Activated naive CD4-positive, alpha-beta T cell treated with Interleukin-2 at 50 U/mL for 16 hours (primary cell): ENCODE measurements at places on chromosomes 1 and 21.
A peak's percentile ranks its signal among the peaks of the same experiment; 100 is the strongest.

DNA sequence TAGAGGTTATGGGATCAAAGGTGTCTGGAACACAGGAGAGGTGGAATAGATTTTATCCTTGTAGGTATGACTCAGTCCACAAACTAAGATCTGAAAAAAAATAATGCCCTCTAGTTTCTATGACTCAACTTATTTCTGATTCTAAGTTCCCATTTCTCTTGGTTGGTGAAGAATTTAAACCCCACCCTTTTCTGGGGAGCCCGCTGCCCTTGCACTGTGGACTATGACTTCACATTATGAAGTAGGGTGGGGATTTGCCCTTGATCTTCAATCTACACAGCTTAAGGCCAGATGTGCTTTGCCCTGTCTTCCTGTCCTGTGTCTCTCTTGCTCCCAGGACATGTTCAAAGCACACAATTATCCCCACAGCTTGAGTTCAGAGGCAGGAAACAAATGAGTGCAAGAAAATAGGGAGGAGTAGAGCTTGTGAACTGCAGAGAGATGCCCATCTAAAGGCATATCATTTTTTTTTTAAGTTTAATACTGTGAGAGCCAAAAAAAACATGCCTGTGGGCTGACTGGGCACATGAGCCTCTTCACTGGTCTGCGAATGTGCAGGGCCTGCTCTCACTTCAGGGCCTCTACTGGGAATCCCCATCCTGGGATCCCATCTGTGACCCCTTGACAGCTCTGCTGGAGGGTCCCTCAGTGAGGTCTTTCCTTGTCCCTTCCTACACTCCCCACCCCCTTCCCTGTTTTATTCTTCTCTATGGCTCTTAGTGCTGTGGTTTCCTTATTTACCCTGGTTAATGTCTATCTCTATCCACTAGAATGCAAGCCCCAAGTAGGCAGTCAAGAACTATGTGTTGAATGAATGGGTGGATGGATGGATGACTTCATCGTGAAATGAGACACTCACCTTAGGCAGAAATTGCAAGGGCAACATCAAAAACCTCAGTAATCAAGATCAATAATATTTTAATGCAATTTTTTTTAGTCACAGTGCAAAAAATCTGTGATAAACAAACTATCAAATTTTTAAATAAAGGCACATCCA lies 61.5 kb downstream of the CD58 start:
- peak; percentile 62 for DNase-seq

DNA sequence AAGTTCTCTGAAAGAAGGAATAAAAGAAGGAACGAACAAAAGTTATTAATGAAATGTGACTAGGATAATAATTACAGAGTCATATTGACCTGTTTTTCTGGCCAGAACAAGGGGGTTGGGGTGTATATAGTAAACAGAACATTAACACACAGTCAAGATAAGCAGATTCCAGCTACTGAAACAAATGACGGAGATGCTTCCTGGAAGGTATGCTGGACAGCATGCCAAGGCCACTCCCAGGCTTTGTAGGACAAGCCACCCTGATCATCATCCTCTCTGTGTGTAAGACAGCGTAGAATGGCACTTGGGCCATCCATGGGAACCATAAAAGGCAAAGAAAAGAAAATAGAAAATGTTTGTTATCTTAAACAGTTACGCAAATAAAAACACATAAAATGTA lies 120.7 kb downstream of the TGFBR3 start:
- DNase-seq = no peak

DNA sequence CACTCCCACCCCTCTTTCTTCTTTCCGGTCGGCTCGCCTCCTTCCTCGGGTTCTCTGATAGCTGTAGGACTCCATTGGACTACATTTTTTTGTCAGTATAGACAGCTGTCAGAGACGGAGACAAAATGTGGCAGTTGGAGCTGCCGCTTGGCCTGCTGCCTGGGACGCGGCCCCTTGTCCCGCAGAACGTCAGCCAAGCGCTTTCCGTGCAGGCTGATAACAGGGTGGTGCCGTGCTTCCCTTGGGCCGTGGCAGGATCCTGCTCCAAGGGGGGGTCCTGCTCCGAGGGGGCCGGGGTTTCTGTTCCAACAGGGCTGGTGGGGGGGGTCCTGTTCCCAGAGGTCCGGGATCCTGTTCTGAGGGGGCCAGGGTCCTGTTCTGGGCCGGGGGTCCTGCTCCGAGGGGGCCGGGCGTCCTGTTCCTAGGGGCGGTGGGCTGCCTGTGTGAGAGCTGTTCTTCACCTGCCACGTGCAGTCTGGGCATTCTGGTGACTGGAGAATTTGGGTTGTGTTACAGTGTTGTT lies 4.9 kb downstream of the SKI start:
- DNase-seq = no peak

DNA sequence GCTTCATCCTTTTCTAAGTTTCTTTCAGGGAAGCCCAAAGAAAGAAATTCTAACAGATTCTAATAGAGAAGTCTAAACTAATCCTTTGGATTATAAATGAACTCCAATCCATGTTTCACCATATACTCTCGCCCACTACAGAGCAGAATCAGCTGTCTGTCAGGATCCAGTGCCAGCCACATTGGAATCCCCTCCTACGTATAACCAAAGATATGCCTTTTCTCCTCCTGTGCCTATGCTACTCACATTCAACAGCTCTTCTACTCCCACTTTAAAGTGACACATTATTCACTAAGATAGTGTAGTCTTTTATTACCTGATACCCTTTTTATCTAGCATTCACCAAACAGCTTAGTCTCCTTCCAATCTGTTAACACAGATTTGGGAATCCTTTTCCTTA lies 3.1 kb downstream of the ETV3 start:
- DNase-seq = no peak

DNA sequence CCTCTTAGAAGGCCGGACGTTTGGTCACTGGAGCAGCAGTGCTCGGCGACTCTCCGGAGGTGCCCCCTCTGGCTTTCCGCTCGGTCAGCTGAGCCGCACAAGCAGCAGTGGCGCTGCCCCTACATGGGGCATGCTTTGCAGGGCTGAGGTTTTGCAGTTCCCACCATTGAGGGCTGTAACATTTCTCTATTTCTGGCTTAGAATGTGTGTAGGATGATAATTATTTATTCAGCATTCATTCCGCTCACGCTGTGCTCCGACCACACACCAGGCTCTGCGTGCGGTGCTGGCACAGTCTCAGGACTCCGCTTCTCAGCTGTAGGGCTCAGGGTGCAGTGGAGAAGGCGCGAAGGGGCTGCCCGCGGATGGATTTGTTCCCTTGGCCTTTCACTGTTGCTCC lies 119.5 kb downstream of the PCBP3 start:
- no peak for DNase-seq

- DNase-seq = no peak
Measured at GRCh38 chr1:212147581-212148033, 112.1 kb downstream of the DTL start.

DNA sequence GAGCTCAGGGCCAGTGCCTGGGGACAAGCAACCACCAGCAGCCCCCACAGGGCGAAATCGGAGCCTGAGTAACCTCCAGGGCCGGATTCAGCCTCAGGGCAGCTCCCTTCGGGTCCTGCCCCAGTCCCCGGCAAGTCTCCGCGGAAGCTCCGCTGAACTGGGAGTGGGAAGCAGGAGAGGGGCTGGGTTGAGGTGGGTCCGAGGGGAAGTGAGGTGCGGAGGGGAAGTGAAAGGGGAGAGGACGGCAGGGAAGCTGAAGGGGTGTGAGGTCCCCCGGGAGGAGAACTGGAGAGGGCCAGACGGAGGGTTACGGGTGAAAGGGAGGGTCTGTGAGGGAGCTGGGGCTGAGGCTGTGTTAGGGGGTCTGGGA lies 560 bp downstream of the PADI2 start:
- DNase-seq = no peak

- DNase-seq = peak; percentile 64
Measured at GRCh38 chr1:145997016-145997717, 788 bp upstream of the TXNIP start.

GRCh38 chr1:200771625-200772555 lies 33.2 kb downstream of the CAMSAP2 start:
- DNase-seq = no peak

DNA sequence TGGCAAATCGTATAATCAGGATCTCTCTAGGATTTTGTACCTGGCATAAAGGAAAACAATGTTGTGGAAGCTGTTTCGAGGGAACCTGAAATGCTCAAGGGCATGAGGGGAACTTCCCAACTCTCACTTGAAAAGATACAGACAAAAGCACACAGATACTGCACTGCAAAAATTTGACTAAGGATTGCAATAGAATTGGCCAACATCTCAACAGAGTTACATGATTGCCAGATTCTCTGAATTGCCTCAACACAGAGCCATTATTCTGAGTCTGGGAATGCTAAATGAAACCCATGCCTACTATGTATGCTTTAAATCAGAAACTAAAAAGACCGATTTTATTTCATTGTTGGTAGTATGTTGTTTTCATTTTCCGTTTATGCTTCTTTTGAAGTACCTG lies 16.0 kb downstream of the KRTAP19-8 start:
- DNase-seq = no peak

GRCh38 chr1:95179205-95179986 lies 54.6 kb upstream of the RWDD3 start:
- no peak for DNase-seq

DNA sequence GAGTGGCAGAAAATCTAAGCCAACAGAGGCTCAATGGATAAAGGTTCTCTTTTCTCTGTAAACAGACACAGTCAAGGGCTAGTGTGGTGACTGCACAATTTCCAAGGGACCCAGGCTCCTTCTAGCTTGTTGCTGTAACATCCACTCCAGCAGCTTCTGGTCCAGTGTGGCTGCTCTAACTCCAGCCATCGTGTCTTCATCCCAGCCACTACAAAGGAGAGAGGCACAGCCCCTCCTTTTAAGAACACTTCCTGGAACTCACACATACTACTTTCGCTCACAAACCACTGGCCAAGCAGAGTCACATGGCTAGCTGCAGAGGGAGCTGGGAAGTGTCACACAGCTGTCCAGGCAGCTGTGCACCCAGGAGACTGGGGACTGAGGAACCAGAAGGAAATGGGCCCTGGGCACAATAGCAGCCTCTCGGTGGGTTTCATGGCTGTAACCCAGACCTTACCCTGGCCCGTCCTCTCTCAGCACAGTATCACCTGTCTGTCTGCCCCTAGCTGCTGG lies 188.6 kb upstream of the VAMP3 start:
- DNase-seq = no peak

DNA sequence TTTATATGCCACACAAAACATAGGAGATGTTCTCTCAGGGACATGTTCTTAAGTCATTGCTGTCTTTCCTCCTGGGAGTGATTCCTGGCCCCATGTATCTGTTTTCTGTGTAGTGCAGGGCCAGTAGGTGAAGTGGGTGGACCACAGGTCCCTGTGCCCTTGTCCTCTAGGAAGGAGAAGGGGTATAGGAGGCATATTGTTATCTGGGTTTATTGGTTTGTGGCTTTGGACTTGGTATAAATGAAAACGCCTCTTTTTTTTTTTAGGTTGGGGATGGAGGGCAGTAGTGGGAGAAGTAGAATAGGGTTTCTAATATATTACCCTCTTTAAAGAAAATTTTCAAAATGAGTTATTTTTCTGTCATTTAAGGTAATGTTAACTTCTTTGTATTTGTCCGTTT lies 29.4 kb downstream of the DYRK1A start:
- DNase-seq = no peak

GRCh38 chr1:237769916-237770315 lies 120.8 kb downstream of the ZP4 start:
- DNase-seq = no peak

GRCh38 chr21:40146216-40146837 lies 279.1 kb downstream of the PCP4 start:
- no peak for DNase-seq

DNA sequence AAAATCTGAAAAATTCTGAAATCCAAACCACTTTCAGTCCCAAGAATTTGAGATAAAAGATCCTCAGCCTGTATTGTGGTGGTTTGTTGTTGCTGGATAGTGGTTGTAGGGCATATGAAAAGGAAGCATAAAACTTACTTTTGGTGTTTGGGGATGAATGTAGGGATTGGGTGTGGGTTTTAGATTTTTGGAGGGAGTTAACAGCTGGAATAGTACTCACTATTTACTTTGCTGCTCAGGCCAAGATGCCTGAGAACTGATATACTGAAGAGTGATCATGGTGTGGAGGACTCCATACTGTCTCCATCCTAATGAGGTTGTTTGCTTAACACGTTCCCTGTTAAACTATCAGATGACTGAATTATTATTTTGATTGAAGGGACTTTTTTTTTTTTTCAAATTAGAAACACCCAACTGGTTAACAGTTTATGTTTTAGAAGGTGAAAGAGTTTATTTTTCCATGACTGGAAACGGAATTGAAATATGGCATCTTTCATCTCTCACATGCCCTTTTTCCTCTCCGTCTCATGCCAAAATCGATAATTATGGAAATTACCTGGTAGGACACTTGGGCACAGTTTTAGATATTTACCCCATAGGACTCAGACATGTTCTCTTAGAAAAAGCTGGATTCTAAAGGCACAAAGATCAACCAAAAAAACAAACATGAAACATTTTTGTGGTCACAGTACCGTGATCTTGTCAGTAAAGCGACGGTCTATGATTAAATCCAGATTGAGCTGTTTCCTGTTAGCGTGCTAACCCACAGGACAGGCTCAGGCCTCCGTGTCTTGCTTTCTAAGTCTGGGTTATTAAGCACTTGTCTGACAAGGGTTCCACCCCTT lies 37.3 kb downstream of the RGL1 start:
- DNase-seq = peak; percentile 36

DNA sequence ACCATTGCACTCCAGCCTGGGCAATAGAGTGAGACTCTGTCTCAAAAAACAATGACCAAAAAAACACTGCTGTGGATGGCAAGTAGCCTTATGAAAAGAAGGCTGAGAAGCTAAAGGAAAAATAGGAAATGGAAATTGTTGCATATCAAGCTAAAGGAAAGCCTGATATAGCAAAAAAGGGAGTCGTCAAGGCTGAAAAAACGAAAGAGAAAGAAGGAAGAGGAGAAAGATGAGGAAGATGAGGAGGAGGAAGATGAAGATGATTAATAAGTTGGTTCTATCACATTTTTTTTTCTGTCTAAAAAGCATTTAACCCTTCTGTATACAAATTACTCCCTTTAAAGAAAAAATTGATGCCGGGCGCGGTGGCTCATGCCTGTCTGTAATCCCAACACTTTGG lies 10.2 kb upstream of the PRDX1 start:
- no peak for DNase-seq

- peak; percentile 68 for DNase-seq
Measured at GRCh38 chr1:198156745-198157240, at the start of gene NEK7. Gene NEK7 (plus strand): TSS chr1:198156998. CDS start chr1:198232581, 75,583 bp downstream.

GRCh38 chr1:64890699-64891447 lies 75.5 kb downstream of the JAK1 start:
- no peak for DNase-seq

- no peak for DNase-seq
Measured at GRCh38 chr1:42442662-42443061, 13.2 kb downstream of the ZMYND12 start.

- DNase-seq = no peak
Measured at GRCh38 chr1:88744142-88744541, 60.1 kb downstream of the PKN2 start.

DNA sequence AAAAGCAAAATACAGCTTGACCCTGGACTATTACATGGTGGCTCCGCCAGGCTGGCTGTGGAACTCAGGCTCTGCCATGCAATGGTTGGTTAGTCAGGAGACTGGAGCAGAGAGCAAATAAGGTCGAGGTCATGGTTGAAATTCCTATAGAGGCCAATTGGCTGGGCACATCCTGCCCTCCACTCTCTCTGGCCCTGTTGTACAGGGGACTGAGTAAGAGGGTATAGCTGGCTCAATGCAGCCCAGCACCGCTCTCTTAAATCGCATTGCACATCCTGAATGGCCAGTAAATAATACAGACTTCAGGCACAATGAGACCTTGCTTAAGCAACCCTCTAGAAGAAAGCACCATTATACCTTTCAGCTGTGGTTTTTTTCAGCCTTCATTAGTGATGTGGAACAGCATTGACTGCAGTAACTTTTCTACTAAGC lies 59.3 kb upstream of the PPP2R5A start:
- DNase-seq = no peak

- no peak for DNase-seq
Measured at GRCh38 chr21:37829447-37829846, 86.8 kb downstream of the KCNJ6 start.
